ENCODE measurements at places on chromosomes 13 and 19.

DNA sequence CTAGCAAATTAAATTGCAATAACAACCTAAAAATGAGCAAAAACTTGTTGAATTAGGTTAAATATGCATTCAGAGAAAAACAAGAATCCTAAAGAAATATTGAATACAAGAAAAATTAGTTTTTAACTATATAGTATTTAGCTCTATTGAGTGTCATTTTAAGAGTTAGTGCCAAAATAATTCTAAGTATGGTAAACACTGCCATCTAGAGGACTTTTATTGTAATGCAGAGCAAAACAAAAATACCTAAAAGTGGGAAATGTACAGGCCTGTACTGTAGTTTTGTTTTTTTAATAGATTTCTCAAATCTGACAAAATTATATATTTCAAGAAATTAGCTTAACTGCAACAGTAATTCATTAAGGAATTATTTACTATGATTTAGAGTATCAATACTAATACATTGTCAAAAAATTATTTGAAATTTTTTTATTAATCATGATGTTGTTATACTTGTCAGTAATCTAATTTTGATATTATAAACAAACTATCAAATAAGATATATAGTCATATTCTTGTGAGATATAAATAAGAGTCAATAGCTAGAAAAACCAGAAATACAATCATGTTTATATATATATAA, 8.2 kb upstream of the PCDH9 start:
- H3K27ac ChIP-seq = no peak overlapping the region
- no peak for DNase-seq
- no peaks in the 10 kb centered on the region for H3K4me1 ChIP-seq
- H3K4me3 ChIP-seq = no peak overlapping the region
- H3K27me3 ChIP-seq = no peaks in the 10 kb centered on the region
- 0 out of 2 replicates have a peak, but pooled peaks cover 3% of the 10 kb centered on the region for H3K36me3 ChIP-seq

- H3K27me3 ChIP-seq = no peaks in the 10 kb centered on the region
- DNase-seq = no peak
- peak within 1 kb of the TSS; percentile 48 for H3K4me3 ChIP-seq
- H3K27ac ChIP-seq = peak within 1 kb of the TSS; percentile 90
Observed at GRCh38 chr19:48636859-48637448, at the start of gene DBP. Gene DBP, minus strand, starts transcription at chr19:48637379. Its CDS starts 385 bp downstream, at chr19:48636994.

GRCh38 chr13:71803066-71803465, 63.9 kb downstream of the DACH1 start:
- no peak for DNase-seq
- no peaks in the 10 kb centered on the region for H3K36me3 ChIP-seq
- H3K27me3 ChIP-seq = no peaks in the 10 kb centered on the region
- no peaks in the 10 kb centered on the region for H3K4me1 ChIP-seq

- H3K27ac ChIP-seq = no peak overlapping the region
- H3K4me3 ChIP-seq = no peak overlapping the region
- no peaks in the 10 kb centered on the region for H3K4me1 ChIP-seq
- DNase-seq = no peak
- no peaks in the 10 kb centered on the region for H3K27me3 ChIP-seq
- no peaks in the 10 kb centered on the region for H3K36me3 ChIP-seq
Observed at GRCh38 chr13:23447927-23448326, 14.4 kb upstream of the SACS start.

- H3K4me1 ChIP-seq = peaks cover 8% of the 10 kb centered on the region
- peak; percentile 72 for DNase-seq
- H3K36me3 ChIP-seq = peaks cover 69% of the 10 kb centered on the region
- no peaks in the 10 kb centered on the region for H3K27me3 ChIP-seq
- peak overlapping the region; percentile 84 for H3K27ac ChIP-seq
Observed at GRCh38 chr19:17235300-17235970, 9.4 kb downstream of the OCEL1 start.
